ENCODE measurements at places on chromosomes 12 and 14.

- DNase-seq, result no peak
Observed at GRCh38 chr12:70427611-70428010, 61.5 kb downstream of the KCNMB4 start.

DNA sequence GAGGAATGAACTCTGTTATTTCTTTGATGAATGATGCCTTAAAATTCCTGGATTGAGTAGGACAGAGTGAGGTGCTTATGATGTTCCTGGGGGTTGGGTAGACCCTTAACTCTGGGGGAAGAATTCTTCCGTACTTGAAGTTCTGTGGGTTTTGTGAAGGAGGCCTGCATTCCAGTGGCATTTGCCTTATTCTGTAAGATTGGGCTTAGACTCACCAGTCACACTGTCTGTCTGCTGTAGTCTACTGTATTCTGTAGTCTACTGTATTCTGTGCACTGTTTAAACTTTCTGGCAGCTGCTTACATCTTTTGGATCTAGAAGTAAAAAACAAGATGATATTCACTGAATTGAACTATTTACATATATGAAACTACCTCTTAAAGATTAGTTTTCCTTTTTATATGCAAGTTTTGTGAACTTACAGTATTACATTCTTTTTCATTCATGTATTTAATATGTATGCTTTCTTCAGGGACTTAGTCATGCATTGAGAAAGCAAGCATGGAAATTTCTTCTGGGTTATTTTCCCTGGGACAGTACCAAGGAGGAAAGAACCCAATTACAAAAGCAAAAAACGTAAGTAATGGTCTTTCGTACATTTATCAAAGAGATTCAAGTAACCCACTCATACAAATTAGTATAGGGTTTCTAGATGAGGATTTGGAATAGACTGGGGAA is 42.3 kb upstream of the TPH2 start:
- no peak for DNase-seq

GRCh38 chr12:101923045-101923718 is 45.8 kb downstream of the DRAM1 start:
- DNase-seq, result no peak

DNA sequence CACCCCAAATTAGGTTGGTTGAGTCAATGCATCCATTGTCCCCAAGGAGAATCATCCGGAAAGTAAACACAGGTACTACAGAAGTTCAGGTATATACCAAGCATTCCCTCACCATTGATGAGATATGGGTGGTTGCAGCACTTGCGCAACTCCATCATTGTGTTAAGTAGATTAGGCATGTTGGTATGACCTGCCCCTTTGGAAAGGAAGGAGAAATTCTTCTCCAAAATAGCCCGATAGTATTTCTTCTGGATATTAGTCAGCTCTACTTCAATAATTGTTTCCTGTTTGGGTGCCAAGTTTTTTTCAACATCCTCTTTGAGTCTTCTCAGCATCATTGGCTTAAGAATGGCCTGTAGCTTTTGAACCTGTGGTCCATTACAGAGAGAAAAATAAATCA is 21.3 kb upstream of the SUPT16H start:
- no peak for DNase-seq

DNA sequence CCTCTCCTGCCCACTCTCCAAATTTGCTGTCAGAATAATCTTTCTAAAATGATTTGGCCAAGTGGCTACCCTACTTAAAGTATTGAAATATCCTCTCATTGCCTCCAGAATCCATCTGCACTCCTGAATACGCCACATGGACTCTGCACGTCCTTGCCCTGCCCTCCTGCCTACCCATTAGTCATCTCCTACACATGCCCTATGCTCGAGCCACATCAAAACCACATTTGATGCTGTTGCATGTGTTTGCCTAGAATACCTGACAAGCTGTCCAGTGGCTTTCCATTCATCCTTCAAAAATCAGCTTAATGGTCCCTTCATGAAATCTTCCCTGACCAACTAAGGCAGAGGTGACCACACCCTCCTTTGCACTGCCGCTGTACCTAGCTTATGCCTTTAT is 17.0 kb downstream of the VCPKMT start:
- no peak for DNase-seq

DNA sequence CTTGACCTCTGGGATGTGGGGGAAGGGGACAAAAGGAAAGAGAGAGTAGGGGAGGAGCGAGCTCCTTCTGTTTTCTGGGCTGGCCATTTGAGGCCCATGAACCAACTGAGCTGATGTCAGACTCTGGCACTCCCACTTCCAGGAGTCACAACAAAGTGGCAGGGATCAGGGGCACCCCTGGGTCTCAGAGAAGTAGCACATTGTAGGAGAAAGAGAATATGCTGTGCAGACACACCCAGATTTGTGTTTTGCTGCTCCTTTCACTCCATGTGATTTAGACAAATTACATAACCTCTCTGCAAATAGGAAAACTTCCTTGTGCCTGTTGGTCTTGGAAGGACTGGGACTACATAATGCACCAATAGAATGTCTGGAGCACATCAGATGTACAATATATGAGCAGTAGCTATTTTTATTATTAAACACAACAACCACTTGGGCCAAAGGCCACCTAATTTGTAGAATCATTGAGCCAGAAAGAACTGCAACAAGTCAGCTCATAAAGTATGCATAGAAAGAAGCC is 265.5 kb downstream of the ZFP36L1 start:
- no peak for DNase-seq

GRCh38 chr14:80787876-80788275 is 153.7 kb downstream of the CEP128 start:
- no peak for DNase-seq

DNA sequence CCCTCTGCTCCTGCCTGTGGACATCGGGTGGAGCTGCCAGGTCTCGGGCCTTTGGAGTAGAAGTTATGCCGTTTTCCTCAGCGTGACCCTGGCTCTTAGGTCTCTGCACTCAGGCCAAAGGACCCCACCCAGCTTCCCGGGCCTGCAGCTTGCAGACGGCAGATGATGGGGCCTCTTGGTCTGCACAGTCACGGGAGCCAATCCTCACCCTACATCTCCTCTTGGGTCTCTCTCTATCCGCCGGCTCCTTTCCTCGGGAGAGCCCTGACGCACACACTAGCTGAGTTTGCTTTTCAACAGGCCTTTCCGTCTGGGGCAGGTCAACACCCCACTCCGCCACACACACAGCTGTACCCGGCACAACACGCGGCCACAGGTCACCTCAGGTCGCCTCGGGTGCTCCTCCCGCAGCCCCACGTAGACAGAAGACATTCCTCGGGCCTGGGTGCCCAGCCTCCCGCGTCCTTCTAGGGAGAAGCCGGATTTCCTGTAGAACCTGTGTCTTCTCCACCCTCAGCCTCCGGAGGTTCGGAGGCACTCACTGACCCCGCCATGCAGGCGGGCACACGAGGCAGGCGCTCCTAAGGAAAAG is 9.9 kb downstream of the GALNT9 start:
- no peak for DNase-seq

GRCh38 chr14:22432348-22432976 is 156.6 kb downstream of the DAD1 start:
- DNase-seq, result no peak

GRCh38 chr14:55336162-55336561 is 64.9 kb downstream of the FBXO34 start:
- DNase-seq, result no peak

GRCh38 chr12:29402437-29402836 is 21.5 kb upstream of the ERGIC2 start:
- no peak for DNase-seq

GRCh38 chr14:74275241-74275841 is 27.4 kb downstream of the ABCD4 start:
- no peak for DNase-seq

Data from iPS DF 19.7 (cell line).